Right ventricle myocardium superior (tissue), 1 donor: ENCODE measurements at places on chromosomes 3 and 15. TPM values are rescaled to one million over a fixed set of nuclear protein-coding genes. Genes with fewer than 3 reads are reported as not detected.

DNA sequence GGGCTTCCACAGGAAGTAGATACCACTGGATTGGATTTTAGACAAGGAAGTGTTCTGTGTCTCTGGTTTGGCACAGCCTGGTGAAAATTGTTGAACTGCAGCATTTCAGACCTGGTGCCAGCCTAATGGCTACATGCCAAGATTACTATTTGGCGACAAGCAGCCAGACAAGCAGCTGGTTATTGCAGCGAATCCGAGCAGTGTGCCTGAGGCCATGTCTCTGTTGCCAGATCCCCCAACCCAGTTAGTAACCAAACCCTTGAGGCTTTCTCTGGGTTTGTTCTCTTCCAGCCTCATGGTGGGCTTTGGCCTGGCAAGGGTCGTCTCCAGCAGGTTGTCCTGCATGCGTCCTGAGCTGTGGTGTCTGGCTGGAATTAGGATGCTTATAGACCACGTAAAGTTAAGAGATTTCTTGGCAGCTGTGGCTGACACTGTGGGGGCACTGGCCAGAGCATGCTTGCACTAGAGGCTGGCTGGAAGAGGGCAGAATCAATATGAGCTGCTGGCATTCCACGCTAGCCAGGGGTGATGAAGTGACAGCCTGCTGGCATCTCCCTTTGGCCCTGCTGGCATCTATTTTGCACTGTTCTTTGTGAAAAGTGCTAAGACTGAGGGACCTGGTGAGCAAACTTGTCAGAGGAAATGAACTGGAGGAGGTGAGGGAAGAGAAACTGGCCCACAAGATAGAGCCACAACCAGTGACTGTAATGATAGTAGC lies 172.6 kb downstream of the RBMS3 start:
- peak; percentile 43 for DNase-seq

The SLC51A gene
- not detected for total RNA-seq

The SPINK8 gene
- total RNA-seq, result not detected

The MITF gene
- total RNA-seq, result 65.5 TPM

DNA sequence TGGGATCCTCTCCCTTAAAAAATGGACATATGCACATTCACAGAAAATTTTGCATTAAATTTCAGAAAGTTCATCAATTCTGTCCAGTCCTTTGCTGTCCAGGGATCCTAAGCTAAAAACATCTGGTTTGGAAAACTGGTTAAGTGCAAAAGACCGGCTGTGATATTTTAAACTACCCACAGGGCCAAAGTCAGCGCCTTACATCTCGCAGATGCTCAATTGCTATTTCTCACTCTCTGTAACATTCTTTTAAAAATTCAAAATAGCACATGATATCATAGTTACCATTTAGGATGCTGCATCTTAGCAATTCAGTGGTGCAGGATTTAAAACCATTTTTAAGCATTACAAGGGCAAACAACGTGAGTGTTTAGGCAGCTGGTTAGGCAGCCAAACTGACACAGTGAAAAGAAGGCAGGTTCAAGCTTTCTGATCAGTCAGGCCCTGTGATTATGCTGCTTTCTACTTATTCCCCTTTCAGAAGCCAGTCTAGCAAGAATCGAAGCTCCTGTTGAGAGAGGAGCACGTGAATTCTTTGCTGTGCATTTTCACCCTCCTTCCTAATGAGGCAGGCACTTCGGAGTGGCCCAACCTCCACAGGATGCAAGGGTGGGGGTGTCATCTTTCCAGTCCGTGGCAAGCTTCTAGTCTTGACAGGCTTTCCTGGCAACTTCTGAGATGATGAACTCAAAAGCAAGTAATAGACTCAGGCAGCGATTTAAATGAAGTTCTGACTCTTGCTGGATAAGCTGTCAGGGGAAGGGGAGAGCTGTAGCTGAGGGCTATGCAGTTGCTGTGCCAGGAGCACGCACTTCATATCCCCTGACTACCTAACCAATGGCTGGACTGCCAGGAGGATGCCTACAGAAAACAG lies 8.8 kb downstream of the PRICKLE2 start:
- DNase-seq, result no peak

The IL17RB gene
- 1.9 TPM for total RNA-seq

The RTP3 gene
- not detected for total RNA-seq
